ENCODE measurements at places on chromosomes 2 and 18.

- peak; percentile 10 for DNase-seq
These were observed 24.2 kb downstream of the TNS1 start for GRCh38 chr2:217978536-217979150.

GRCh38 chr2:37321029-37321682, 3.5 kb downstream of the PRKD3 start:
- DNase-seq, result no peak

DNA sequence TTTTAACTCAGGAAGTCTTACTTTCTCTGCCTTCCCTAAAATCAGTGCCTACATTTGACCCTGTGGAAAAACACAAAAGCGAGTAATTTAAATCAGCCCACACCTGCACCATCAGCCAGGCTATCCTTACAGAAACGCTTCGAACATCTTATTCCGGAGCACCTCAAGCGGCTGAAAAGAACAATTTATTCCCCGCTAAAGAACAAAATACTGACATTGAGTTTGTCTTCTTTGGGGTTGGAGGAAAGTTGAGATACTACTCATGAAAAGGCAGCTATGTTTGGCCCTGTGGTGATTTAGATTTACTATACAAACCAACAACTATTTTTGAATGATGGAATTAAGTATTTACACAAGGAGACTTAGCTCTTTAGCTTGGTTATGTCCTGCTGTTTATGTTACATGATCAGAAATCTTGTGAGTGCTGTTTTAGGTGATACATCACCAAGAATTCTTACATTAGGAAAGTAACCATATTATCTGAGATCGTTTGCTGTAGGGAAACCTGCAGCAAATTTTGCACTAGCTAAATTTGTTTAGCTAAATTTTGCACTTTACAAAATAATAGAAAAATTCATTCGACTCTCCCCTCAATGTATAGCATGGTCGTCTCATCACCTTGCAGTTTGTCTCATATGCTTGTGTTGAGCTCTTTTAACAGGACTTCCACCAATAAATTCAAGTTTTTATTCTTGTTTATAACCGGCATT, 158.8 kb upstream of the SIX2 start:
- no peak for DNase-seq

DNA sequence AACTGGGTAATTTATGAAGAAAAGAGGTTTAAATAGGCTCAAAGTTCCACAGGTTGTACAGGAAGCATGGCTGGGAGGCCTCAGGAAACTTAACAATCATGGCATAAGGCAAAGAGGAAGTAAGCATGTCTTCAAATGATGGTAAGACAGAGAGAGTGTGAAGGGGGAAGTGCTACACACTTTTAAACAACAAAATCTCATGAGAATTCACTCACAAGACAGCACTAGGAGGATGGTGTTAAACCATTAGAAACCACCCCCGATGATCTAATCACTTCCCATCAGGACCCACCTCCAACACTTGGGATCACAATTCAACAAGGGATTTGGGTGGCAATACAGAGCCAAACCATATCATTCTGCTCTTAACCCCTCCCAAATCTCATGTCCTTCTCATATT, 34.9 kb downstream of the CFAP210 start:
- DNase-seq, result no peak

- no peak for DNase-seq
These were observed at the start of gene CDH20 for GRCh38 chr18:61333271-61333745. TSS of gene CDH20 (plus strand) at chr18:61333430.

DNA sequence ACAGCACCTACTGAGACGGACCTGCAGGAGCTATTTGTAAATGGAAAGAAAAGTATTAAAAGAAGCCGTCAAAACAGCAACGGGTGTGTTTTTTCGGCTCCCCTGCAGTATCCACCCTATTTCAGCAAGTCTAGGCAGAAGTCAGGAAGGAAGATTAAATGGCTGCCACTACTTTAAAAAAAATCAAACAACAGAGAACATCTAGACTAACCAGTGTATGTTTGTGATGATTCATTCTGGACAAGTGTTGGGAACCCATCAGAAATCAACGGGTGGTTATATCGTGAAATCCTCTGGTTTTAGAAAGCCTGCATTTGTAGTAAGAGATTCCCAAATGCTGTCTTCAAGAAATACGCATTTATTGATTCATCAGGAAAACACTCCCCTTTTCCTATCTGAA, 9.0 kb downstream of the PMAIP1 start:
- no peak for DNase-seq

DNA sequence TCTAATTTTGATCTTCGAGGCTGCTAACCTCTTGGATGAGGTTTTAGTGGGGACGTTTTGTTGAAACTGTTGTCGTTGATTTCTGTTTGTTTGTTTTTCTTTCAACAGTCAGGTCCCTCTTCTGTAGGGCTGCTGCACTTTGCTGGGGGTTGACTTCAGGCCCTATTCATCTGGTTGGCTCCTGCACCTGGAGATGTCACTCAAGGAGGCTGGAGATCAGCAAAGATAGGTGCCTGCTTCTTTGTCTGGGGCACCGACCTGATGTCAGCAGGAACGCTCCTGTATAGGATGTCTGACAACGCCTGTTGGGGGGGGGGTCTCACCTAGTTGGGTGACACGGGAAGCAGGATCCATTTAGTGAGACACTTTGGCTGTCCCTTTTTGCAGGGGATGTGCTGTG, 915.6 kb upstream of the CHAC2 start:
- DNase-seq, result no peak

- no peak for DNase-seq
These were observed 22.8 kb upstream of the CCNYL1 start for GRCh38 chr2:207688597-207688996.

DNA sequence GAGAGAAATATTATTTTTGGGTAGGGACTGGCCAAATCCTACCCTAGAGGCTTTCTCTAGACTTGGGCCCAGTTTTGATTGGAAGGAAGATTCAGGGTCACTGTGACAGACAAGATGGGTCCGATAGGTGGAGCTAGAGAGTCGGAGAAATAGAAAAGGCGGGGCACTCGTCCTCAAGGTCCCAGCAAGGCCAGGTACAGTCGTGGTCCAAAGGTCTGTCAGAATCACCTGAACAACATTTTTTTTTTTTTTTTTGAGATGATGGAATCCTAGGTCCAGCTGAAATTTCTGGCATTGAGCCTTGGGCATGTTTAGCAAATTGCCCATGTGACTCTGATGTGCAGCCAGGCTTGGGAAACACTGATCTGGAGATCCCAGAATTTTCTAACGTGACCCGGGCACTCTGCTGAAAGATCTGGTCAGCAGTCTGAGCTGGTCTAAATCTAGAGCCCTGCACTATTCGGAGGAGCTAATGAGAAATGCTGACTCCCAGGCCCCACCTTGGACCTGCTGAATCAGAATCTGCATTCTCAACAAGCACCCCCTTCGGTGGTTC, 23.0 kb upstream of the NTSR2 start:
- peak; percentile 20 for DNase-seq
